ENCODE measurements at places on chromosomes 4 and X.

- DNase-seq: no peak
Observed at GRCh38 chrX:13898083-13898482, 81.2 kb upstream of the GPM6B start.

GRCh38 chrX:134948333-134949241 is 42.2 kb upstream of the SMIM10 start:
- DNase-seq: no peak

- DNase-seq: no peak
Observed at GRCh38 chr4:13384055-13384454, 100.1 kb downstream of the RAB28 start.

DNA sequence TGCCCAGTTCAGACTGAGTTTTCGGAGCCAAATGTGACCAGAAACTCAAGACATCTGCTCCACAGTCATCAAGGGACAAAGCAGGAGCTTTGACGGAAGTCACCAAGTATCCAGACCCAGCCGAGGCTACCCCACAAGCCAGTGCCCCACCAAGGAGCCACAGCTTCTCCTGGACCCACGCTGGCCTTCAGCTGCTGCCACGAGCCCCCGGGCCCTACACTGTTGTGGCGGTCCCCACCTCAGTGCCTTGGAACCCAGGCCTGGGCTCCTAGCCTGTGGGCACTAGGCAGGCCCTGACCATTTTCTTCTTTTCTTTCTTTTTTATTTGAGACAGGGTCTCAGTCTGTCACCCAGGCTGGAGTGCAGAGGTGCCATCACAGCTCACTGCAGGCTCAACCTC is 82.1 kb upstream of the NKX1-1 start:
- DNase-seq: no peak

GRCh38 chr4:162010362-162010761 is 153.4 kb downstream of the FSTL5 start:
- no peak for DNase-seq

GRCh38 chr4:135344492-135344891 is 1142.9 kb upstream of the PABPC4L start:
- DNase-seq: no peak

DNA sequence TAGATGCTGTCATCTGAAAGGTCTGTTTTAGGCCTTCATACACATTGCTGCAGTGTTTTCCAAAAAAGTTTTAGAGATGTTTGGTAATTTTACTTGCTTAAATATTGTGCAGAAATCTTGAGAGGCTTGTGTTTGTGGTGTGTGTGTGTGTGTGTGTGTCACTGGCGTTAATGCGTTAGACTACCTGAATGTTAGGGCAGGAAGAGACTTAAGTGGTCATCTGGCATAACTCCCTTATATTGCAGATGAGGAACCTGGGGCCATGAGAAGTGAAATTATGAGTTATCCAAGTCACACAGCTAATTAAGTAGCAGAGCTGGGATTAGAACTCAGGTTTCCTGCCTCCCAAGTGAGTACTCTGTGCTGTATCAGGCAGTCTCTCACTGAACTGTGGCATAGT is 1.4 kb downstream of the LSM6 start:
- no peak for DNase-seq

- DNase-seq: no peak
Observed at GRCh38 chr4:36189511-36190226, 54.6 kb downstream of the ARAP2 start.

DNA sequence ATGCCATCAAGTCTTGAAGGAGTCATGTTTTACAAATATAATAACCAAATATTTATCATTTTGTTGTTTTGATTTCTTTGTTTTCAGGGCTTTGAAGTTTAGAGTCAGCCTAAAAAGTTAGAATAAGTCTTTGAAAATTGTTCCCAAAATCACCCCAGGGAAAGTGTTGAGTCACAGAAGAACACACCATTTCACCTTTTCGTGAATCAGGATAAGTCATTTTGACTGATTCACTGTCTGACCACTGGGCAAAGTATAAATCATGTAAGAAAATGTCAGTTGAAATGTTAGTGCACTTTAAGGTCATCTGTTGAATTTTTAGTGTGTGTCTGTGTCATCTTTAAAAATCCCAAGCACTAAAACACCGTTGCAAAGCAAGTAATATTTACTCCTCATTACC is 1320.1 kb downstream of the RPA4 start:
- no peak for DNase-seq

- DNase-seq: no peak
Observed at GRCh38 chrX:24759786-24760185, 66.1 kb downstream of the POLA1 start.

GRCh38 chr4:185965426-185966384 is 103.3 kb upstream of the TLR3 start:
- no peak for DNase-seq

GRCh38 chr4:121256887-121257466 is 92.9 kb upstream of the TNIP3 start:
- DNase-seq: no peak

DNA sequence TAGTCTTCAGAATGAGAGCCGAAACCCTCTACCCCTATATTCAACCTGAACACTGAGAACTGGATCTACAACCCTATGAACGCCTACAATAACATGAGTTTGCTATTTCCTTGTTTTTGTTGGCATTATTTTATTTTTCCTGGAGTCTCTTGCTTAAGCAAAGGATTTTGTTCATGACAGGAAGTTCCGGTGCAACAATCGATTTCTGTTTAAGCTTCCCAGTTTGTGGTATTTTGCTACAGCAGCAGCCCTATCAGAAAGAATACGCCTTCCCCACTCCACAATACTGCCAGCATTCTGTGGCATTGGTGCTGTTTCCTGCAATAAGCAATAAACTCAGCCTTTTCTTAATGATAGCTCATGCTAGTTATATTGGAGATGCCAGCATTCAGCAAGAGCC is 60.9 kb downstream of the NPY5R start:
- no peak for DNase-seq

DNA sequence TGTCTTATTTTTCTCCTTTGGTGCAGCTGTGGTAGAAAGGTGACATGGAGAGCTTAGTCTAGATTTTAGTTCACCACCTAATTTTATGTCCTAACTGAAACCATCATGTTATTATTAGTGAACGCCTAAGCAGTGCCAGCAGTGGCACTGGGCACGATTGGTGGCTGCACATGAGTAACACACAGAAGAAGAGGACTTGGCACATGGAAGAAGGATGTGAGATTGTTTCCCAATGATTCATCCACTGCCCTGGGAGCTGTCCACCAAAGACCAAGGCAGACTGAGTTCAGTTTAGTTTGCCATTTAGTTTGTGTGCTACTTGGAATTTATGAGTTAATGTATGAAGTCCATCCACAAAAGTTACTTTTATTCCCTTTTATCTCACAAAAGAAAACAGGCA is 68.1 kb upstream of the NAP1L5 start:
- no peak for DNase-seq

DNA sequence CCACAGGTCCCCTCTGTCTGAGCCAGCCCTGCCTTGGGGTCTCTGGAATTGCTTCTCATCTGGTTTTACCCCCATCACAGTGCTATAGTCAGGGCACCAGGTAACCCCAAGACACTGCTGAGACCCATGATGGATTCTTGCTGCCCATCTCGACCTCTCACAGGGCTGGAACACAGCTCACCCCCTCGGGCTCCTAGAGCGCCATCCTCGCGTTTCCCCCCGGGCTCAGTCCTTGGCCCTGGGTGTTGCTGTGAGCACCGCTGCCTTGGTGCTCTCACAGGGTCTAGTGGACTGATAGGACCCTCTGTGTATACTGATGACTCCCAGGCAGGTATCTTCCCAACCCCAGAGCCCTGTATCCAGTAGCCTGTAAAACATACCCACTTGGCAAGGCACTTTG is 8.8 kb downstream of the MAEA start:
- DNase-seq: no peak
